ENCODE measurements at places on chromosomes 3 and 15. TPM values are rescaled to one million over a fixed set of nuclear protein-coding genes. Genes with fewer than 3 reads are reported as not detected.

GRCh38 chr15:66614951-66615760 lies 49.4 kb upstream of the LCTL start:
- no peak for DNase-seq

DNA sequence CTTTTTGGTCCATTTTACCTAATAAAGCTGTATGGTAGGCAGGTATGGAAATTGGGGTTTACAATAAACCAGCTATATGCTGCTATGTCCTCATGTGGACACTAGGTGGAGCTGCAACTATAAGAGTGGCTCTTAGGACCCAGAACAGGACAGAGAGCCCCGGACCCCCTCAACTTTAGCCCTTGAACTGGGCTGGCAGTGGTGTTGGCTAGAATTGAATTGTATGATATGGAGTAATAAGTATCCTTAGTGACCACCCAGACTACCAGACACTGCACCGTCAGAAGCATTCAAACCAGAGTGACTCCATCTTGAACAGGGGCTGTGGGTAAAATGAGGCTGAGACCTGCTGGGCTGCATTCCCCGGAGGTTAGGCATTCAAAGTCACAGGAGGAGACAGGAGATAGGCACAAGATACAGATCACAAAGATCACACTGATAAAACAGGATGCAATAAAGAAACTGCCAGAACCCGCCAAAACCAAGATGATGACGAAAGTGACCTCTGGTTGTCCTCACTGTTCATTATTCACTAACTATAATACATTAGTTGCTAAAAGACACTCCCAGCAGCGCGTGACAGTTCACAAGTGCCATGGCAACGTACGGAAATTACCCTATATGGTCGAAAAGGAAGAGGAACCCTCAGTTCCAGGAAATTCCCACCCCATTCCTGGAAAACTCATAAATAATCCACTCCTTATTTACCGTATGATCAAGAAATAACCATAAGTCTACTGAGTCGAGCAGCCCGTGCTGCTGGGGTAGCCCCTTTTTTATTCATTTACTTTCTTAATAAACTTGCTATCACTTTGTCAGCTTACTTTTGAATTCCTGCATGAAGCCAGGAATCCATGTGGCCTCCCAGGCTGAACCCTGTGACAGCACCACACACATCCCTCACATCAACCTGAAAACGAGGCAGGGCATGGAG lies 68.7 kb upstream of the BLM start:
- peak; percentile 46 for DNase-seq

DNA sequence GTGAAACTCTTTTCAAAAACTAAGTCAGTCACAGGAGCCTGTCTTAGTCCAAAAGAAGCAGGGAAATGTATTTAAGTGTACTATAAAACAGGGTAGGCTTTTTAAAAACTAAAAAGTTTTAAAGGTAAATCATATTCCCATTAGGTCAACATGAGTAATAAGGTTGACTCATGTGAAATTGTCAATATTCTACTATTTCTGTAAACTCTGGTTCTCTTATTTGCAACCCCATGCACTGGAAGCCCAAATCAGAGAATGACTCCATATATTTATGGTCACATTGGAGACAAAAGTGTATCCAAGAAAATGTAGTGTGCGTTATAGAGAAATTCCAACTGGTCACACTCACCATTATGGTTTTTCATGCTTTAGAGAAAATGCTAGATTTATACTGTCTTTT lies 600.3 kb upstream of the TGFBR2 start:
- no peak for DNase-seq

DNA sequence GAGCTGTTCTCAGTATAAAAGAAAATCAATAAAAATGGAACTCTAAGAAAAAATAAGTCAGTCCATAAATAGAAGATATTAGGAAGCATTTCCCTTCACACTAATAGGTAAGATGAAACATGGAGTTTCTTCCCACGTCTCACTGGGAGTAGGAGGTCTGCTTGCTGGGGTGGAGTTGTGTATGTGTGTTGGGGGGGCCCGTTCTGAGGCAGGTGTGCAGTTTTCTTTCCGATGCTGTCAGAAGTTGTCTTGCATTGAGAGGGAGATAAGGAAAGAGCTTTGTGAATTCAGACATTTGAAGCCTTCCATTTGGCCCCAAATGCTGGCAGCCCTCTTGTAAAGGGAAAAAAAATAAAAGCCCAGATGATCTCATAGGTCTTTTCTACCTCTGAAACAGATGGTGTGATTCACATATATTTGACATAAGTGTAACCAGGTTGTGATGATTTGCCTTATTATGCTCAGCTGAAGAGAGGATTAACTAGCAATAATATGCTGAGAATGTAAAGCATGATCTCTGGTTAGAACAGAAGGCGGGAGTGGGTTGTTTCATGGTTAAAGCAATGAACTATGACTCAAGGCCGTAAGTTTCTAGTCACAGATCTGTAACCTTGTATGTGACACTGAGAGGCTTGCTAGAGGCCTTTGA lies 8.8 kb downstream of the RASGRP1 start:
- DNase-seq = no peak

- no peak for DNase-seq
Measured at GRCh38 chr3:27322634-27323033, 46.5 kb downstream of the NEK10 start.

CCDC71 gene
- total RNA-seq = 13.7 TPM

- DNase-seq = no peak
Measured at GRCh38 chr15:34616613-34617012, 33.2 kb upstream of the GOLGA8B start.

OR5K2 gene
- not detected for total RNA-seq

DNA sequence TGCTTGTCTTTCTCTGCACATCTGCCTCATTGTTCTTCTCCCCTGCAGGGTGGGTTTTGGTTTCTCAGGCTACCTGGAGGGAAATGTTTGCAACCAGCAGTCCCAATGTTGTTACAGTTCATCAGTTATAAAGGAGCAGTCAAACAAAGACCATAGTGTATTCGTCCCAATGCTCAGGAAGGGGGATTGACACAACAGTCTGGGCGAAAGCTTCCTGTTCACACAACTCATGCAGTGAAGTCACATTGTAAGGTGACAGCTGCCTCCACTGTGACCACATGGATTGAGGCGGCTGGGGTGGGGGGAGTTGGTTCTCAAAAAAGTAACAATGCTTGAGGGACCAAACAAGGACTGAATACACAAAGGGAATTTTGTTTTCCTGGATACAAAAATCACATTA lies 28.8 kb upstream of the TF start:
- no peak for DNase-seq

ATP10A gene
- 36.8 TPM for total RNA-seq

XIRP1 gene
- not detected for total RNA-seq

- DNase-seq = no peak
Measured at GRCh38 chr3:69770976-69771634, 31.8 kb downstream of the MITF start.

- no peak for DNase-seq
Measured at GRCh38 chr3:56795097-56795828, 6.5 kb downstream of the ARHGEF3 start.

- DNase-seq = no peak
Measured at GRCh38 chr3:79618883-79619282, 148.9 kb downstream of the ROBO1 start.

HRG gene
- total RNA-seq = not detected

DNA sequence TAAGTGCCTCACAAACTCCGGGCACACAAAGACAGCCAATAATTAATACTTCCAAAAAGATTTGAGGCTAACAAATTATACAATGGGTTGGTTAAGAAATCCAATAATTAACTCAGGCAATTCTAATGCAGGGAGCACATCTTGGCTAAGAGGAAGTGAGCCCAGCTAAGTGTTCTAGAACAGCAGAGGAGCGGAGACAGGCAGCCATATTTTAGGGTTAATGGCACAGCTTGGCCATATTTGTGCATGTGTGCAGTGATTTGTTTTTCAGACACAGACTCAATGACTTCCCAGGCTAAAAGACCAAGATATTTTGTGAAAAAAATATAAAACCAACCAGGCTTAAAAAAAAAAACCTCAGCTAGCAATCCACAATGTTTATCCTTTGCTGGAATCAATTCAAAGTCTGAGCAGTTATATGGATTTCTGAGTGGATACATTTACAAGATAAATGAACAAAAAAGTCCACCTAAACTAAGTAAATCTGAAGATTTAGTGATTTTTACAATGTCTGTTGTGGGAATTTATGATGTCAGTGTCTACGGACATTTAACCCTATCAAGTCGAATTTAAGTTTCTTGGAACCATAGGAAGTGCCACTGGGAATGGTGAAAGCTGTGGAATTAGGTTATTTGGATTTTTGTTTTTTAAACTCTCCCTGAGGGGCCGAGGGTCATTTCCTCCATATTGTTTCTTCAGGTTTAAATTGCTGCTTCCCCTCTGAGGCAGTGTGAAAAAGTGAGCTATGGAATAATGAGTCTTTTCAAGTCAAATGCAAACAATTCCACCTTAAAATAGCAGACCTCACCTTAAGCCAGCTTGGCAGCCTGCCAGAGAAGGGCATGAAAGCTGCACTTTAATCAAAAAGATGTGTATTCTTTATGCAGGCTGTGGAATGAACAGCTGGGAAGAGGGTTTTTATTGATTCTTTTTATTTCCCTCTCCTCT lies 413.7 kb upstream of the TBL1XR1 start:
- no peak for DNase-seq

DNA sequence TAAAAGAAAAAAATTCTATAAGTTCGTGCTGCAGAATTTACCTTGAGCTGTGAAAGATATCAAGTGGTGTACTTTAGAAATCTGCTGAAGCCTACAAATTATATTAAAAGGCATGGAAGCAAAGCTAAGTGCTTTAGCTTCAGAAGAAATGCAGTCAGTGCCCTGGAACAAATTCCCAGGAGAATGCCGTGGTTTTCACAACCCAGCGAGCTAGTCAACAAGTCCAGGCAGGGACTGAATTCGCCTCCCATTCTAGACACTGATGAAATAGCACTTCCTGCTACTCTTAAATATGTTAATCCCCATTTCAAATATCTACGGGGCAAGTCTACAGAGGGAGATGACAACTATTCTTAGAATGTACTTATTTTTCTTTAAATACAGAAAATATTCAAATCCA lies 326.4 kb upstream of the IGF1R start:
- DNase-seq = no peak
